EH (cell line): ENCODE measurements at places on chromosomes 2 and 18.

DNA sequence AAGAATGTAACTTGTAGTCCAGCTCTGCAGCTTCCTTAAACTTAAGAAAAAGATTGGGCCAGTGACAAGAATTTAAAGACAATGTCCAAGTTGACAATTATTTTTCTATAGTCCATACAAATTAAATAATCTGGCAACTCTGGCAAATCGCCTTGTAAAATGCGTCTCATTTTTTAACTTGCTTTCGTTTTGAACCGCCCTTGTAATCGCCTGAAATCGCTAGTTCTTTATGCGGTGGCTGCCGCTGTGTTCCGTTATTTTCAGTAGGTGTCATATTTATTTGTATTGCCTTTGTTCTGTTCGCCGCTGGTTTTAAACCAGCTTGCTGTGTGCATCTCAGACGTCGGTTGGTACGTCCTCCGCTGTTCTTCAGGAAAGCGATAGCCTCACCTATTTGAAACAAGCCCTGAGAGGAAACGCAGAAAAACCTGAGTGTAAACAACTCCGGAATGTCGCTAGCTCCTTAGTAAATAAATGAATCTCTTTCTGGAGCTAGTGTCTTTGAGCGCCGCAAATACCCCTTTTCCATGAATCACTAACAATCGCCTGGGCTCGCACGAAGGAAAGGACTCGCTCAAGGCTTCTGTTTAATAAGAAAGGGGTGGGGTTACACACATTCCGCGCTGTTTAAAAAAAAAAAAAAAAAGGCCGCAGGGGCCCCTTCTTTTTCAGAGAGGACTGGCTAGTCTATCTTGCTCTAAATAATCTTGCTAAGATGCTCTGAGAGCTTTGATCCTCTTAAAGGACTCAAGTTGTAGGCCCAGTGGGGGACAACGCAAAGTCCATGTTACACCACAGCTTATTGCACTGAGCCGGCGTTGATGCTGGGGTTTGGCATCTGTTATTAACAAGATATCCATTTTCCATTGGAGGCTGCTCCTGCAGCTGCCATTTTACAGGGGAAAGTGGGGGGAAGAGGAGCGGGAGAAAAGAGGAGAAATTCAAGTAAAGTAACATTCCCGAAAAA lies 3.0 kb downstream of the HOXD8 start:
- DNase-seq = peak; percentile 9

DNA sequence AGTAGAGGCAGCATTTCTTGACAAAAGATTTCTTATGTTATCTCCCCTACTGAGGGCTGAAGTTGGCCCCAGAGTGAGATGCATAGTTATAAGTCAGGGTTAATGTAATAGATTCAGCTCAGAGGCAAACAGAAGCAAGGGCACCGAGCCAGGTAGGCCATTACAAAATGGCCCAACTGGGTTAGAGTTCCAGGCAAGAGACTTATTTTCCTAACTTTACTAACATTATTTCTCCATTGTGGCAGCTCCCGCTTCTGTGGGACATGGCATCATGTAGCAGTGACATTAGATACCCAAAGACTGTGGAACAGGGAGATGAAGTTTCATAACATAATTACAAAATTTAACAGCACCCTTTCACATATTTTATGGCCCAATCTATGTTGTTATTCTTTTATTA lies 27.1 kb downstream of the TSPYL6 start:
- DNase-seq = no peak

- DNase-seq = no peak
Observed at GRCh38 chr2:183383854-183384253, 259.6 kb downstream of the NUP35 start.

DNA sequence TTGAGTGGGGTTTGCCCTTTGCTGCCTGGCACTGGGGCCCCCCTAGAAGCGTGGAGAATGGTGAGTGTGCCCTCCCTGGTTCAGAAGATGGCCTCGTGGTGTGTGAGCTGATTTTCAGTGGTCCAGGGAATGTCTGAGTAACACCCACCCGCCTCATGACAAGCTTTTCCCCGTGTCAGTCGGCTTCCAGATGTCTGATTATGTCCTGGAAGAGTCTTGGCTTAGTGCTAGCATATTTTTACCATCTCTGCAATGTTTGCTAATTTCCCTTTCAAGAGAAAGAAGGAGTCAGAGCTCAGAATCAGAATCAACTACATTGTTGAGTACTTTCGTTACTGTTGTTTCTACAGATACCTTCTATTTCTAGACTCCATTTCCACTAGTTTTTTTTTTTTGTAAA lies 214.7 kb downstream of the SEPTIN10 start:
- no peak for DNase-seq

DNA sequence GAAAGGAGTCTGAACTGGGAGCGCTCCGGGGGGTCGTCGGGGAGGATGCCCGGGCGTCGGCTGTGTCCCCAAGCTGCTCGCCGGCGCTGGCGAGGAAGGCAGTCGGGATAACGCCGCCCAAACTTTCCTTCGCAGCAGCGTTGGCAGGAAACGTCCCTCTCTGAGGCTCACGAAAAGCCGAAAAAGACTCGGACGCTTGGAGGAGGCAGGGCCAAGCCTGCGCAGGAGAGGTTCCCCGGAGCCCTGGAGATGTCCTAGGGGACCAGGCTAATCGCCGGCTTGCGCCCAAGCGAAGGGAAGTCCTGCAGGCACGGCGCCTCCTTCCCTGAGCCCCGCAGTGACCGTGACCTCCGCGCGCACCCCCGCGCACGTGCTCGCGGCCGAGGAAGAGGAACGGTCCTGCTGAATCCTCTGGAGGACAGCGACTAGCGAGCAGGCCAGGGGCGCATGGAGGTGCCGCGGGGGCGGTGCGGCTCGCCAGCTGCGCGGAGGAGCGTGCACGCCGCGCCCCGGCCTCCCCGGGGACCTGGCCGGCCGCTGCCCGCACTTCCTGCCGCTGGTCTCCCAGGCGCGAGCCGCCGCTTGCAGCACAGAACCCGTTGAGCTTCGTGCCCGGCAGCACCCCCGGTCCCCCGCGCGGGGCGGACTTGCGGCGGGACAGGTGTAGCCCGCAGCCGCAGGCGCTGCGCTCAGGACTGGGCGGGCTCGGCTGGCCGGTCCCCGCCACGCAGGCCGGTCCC lies at the start of gene SH3RF3:
Gene SH3RF3 (plus strand): TSS at position 590 of the 740 bp plus-strand sequence.
- peak; percentile 75 for DNase-seq

GRCh38 chr18:70464343-70465114 lies 175.7 kb downstream of the SOCS6 start:
- peak; percentile 70 for DNase-seq

GRCh38 chr2:186709529-186710450 lies 15.9 kb downstream of the FAM171B start:
- DNase-seq = no peak

DNA sequence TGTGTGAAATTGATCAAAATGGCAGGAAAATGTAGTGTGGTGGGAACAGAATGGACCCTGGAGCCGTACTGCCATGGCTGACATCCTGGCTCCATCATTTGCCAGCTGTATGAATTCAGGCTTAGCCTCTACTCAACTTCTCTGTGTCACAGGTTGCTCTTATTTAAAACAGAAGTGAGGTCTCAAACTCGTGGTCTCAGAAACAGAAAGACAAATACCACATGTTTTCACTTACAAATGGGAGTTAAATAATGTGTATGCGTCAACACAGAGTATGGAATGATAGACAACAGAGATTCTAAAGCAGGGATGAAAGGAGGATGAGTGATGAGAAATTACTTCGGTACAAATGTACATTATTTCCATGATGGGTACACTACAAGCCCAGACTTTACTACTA lies 227.4 kb downstream of the DCC start:
- no peak for DNase-seq

GRCh38 chr2:162258686-162259085 lies 15.4 kb upstream of the FAP start:
- peak; percentile 66 for DNase-seq

DNA sequence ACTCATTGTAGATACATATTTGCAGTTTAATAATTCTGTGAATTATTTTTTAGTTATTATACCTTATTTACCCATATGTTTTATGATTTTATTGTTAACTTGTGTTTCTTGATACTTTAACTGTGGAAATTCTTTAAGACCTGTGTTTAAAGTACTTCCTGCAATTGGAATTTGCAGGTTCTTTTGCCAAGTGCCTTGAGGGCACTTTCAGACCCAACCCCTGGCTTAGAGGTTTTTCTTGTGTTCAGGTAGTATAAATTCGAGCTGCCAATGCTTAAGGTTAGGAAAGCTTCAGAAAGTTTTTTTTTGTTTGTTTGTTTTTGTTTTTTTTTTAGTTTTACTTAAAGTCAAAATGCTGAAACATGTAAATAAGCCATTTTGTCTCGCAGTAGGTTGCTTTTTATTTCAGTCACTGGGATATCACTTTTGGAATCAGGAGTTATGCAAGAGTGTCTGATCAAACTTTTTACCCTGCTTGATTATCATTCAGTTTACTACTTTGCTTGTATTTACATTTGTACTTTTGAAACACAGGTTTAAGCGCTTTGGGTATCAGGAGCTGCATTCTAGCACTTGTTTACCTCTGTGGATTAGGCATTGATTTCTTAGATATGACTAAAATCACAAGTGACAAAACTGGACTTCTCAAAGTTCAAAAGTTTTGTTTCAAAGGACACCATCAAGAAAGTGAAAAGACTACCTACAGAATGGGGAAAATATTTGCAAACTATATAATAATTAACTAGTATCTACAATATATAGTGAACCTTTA lies 31.8 kb downstream of the TDRD15 start:
- no peak for DNase-seq

GRCh38 chr2:149735237-149735958 lies 147.8 kb upstream of the MMADHC start:
- peak; percentile 60 for DNase-seq

DNA sequence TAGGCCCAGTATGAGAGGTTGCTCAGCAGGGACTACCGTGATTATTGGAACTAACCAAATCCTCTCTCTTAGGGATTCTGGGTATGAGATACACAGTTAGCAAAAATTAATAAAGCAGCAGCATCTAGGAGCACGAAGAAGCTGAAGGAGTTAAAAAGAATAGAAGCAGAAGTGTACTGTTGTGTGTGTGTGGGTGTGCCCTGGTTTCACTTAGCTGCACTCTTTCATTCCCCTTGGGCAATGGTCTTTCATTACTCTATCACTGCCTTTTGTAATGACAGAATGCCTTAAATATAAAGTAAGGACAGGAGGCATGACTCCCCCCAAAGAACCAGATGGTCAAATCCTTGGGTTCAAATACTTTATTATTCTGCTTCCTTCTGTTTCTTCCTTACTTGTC lies 115.9 kb upstream of the CD302 start:
- no peak for DNase-seq

- DNase-seq = no peak
Observed at GRCh38 chr2:309148-309953, 21.5 kb upstream of the ALKAL2 start.

GRCh38 chr2:20164061-20164733 lies 60.7 kb downstream of the SDC1 start:
- DNase-seq = peak; percentile 21

DNA sequence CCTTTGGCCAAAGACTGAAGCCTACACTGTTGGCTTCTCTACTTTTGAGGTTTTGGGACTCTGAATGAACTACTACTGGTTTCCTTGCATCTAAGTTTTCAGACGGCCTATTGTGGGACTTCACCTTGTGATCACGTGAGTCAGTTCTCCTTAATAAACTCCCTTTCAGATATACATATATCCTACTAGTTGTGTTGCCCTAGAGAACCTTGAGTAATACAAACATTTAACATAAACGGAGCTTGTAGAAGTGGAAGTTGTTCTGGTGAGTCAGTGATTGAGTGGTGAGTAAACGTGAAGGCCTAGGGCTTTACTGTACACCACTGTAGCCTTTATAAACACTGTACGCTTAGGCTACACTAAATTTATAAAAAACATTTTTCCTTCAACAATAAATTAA lies 107.2 kb upstream of the CDH2 start:
- peak; percentile 55 for DNase-seq

- DNase-seq = peak; percentile 34
Observed at GRCh38 chr2:42947809-42948600, 155.6 kb upstream of the HAAO start.

GRCh38 chr2:20139407-20140172 lies 85.3 kb downstream of the SDC1 start:
- DNase-seq = no peak

DNA sequence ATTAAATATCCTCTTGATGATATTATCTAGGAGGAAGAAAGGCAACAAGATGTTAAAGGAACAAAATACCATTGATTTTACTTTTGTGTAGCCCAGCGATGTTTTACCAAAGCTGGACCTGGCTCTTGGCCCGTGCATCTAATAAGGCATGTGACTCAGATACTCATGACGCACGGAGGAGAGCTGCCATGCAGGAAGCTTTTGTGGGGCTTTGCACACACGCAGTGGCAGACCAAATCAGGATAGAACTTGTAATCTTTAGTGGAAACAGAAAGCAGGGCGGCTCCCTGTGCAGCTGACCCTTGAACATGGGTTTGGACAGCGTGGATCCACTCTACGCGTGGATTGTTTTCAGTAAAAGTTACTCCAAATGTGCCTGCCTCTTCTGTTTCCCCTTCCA lies 190.0 kb downstream of the NAPG start:
- DNase-seq = peak; percentile 7

DNA sequence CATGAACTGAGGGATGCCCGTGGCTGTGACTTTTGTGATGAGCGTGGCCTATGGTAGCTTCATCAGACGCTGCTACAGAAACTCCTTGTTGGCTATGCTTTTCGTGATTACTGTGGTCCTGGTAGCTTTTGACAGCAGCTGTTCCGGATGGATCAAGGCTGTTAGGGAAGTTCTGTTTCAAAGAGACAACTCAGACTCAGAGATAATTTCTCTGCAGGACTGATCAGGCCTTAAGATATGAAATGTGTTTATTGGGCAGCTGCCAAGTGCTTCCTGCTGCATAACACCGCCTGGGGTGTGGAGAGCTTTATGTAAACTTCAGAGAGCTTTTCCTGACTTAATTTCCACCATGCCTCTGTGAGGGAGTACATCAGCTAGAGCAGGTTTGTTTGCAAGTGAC lies 243.8 kb downstream of the TSN start:
- DNase-seq = peak; percentile 75

DNA sequence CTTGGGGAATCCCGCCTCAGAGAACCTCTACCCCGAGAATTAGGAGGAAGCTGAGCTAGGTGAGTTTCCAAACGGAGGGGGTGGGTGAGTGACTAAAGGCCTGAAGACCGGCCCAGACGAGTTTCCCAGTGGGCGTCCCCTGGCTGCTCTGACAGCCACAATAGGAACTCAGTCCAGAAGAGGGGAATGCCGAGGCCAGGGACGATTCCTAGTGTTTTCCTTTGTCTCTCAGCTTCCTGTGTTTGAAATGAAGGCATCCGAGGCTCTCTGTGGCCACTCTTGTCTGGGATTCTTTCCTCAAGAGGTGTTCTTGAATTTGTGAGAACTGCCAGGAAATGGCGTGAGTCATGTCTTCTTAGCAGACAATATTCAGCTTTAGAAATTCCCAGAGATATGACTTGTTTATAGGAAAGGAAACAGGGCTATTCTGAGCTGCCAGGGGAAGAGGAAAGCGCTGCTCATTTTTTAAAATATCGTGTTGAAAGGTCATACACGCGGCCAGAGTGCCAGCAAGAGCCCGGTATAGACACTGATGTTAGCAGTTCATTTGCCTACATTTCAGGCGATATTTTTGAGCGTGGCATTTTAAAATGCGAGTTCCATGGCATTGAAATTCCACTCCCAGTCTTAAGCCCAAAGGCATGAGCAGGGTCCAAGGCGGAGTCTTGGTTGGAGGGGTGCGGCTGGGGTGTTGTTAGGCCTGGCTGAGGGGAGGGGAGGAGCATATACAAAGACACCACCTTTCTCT lies 169.1 kb upstream of the KLF7 start:
- peak; percentile 100 for DNase-seq

- no peak for DNase-seq
Observed at GRCh38 chr2:135252805-135253458, 200.8 kb downstream of the RAB3GAP1 start.

- DNase-seq = no peak
Observed at GRCh38 chr18:31440787-31441186, 6.8 kb upstream of the DSG3 start.

GRCh38 chr2:64267699-64268098 lies 123.5 kb upstream of the PELI1 start:
- peak; percentile 86 for DNase-seq
